Stimulated activated CD4-positive, alpha-beta T cell treated with anti-CD3 and anti-CD28 coated beads, Interleukin-15, amount 100 ng/mL, for 1 hour (primary cell): ENCODE measurements at places on chromosomes 12 and 14.
A peak's percentile ranks its signal among the peaks of the same experiment; 100 is the strongest.

GRCh38 chr12:81957631-81958030 is 198.5 kb upstream of the PPFIA2 start:
- no peak for DNase-seq

GRCh38 chr12:4908684-4909409 is 858 bp upstream of the KCNA1 start:
- DNase-seq: no peak

DNA sequence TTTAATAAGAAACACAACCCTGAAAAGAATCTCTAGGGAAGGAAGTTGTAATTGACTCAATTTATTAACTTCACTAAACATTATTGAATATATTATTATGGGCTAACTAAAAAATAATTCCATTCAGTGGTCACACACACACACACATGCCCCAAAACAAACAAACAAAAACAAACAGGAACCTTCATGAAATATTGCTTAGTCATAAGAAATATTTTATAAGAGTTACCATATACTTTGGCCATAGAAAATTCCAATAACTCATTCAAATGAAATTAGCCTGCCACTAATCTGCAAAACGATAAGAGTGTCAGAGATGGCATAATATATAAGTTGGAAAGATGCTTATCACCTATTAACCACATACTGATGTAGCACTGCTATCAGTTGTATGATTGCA is 268.4 kb upstream of the AMIGO2 start:
- DNase-seq: no peak

GRCh38 chr12:101829639-101830366 is 956 bp downstream of the GNPTAB start:
- DNase-seq: no peak

GRCh38 chr14:42141328-42141727 is 534.7 kb downstream of the LRFN5 start:
- DNase-seq: no peak

GRCh38 chr14:58414845-58415244 is 12.5 kb downstream of the TIMM9 start:
- DNase-seq: no peak

- DNase-seq: no peak
These were observed 226.9 kb downstream of the MON2 start for GRCh38 chr12:62693376-62694050.

GRCh38 chr14:88137327-88137726 is 132.4 kb downstream of the GPR65 start:
- DNase-seq: no peak

GRCh38 chr12:26197832-26198231 is 2.5 kb downstream of the SSPN start:
- no peak for DNase-seq

DNA sequence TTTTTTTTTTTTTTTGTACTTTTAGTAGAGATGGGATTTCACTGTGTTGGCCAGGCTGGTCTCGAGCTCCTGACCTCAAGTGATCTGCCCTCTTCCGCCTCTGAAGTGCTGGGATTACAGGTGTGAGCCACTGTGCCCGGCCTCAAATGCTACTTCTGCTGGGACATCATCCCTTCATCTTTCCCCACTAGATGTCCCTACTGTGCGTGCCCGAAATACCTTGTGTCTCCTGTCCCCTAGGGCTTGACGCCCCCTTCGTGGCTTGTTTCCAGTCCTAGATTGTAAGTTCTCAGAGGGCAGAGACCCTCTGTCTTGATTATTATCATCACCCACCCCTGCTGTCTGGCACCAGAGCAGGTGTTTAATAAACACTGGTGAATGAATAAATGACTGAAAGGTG is 14.9 kb downstream of the CCDC63 start:
- no peak for DNase-seq

DNA sequence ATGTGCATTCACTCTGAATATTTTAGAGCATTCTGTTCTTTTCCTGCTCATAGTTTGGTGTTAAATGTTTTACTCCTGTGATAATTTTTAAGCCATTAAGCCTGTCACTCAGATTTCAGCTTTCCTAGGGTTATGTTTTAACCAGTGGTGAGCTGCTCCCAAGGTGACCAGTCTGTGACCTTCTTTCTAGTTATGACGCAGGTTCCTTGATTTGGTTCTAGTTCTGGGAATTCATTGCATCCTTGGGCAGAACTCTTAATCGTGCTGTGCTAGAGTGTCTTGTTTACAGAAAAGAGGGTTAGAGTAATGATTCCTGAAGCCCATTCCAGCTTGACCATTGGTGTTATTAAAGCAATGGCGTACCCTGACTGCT is 2.2 kb downstream of the GABARAPL1 start:
- no peak for DNase-seq

DNA sequence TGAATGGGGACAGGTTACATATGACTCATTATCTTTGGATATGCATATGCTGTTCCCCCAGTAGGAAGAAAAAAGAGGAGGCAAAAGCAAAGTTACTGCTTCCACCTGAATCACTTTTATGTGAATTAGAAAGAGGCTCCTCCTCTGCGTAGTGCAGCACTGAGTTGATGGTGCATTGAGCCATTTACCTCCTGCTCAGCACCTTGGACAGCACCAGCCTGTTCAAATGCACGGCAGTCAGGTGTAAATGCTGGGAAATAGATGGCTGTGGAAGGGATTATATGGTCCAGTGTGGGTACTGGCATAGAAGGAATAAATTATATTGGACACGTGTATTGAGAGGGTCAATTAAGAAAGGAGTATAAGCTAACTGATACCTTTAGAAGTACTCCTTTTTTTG is 541.9 kb upstream of the SEL1L start:
- no peak for DNase-seq

- DNase-seq: peak; percentile 70
These were observed 24.5 kb upstream of the PPP1R13B start for GRCh38 chr14:103871596-103872480.

GRCh38 chr12:15001733-15002382 is 29.0 kb downstream of the PDE6H start:
- DNase-seq: no peak

- no peak for DNase-seq
These were observed 20.6 kb downstream of the ST8SIA1 start for GRCh38 chr12:22313963-22314330.

- DNase-seq: no peak
These were observed 219.2 kb upstream of the RGS6 start for GRCh38 chr14:71713016-71713415.

- no peak for DNase-seq
These were observed 2.8 kb upstream of the LTBP2 start for GRCh38 chr14:74614508-74615495.

DNA sequence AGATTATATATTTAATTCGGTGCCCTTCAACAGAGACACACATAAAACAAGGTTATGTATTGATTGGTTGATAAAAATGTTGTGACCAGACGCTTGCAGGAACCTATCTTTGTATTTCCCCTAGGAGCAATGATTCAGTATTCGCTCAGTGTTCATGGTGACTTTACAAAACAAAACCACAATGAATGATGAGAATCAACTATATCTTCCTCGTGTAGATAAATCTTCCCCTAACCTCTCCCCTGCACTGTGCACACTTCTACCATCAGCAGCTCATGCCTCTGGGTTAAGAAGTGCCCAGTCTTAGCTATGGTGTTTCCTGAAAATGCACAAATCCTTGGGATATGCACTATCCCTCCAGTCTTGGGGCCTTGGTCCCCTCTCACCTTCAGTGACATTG is 16.3 kb downstream of the RIN3 start:
- DNase-seq: no peak

DNA sequence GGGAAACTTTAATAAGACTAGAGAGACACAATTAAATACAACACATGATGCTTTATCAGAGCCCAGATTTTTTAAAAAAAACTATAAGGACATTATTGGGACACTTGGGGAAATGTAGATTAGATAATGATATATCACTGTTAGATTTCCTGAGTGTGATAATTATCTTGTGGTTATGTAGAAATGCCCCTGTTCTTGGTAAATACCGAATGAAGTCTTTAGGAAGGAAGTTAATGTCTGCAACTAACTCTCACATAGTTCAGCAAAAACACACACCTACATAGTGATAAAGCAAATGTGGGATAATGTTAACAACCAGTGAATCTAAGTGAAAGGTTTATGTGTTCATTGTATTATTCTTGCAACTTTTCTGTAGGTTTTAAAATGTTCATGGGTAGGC is 14.6 kb upstream of the CACNB3 start:
- no peak for DNase-seq

DNA sequence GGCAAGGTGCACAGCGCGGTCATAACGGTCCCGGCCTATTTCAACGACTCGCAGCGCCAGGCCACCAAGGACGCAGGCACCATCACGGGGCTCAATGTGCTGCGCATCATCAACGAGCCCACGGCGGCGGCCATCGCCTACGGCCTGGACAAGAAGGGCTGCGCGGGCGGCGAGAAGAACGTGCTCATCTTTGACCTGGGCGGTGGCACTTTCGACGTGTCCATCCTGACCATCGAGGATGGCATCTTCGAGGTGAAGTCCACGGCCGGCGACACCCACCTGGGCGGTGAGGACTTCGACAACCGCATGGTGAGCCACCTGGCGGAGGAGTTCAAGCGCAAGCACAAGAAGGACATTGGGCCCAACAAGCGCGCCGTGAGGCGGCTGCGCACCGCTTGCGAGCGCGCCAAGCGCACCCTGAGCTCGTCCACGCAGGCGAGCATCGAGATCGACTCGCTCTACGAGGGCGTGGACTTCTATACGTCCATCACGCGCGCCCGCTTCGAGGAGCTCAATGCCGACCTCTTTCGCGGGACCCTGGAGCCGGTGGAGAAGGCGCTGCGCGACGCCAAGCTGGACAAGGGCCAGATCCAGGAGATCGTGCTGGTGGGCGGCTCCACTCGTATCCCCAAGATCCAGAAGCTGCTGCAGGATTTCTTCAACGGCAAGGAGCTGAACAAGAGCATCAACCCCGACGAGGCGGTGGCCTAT is 875 bp downstream of the HSPA2 start:
- DNase-seq: no peak

GRCh38 chr12:55698241-55698955 is 9.3 kb downstream of the ITGA7 start:
- no peak for DNase-seq

DNA sequence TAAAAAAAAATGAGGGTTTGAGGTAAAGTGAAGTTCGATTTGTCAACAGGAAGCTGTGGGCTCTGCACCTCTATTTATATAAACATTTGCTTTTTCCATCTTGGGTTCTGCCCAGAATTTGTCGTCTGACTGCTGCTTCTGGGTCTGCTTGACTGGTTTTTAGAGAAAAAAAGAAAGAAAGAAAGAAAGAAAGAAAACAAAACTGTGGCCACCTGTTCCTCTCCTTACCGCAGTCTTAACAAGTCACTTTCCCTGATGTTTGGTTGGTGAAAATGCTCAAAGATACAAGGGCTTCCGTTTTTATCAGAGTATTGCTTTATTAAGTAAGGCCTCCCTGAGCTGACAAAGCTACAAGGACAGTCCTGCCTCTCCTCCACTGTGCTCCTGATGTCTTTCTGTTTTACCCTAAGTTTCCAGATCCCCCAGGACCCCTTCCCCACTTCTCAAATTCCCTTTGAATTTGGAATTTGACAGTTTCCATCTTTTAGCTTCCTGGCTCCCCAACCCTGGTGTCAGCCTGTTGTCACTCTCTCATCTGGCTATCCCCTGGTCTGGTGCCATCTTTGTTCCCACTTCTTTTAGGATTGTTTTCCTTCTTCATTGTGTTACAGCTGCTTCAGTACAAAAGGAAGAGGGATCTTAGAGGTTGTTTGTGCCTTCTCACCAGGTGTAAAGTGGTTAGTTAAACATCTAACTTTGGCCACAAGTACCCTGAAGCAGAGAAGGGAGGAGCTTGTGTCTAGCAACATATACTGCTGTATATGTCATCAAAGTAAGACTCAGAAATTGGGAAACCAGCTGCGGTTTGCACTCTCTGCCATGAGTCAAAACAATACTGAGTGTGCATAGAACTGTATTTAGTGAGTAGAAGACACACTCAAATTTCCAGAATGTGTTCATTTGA is 18.0 kb downstream of the MFAP5 start:
- DNase-seq: no peak

GRCh38 chr12:16347391-16348298 is at the start of gene MGST1:
MGST1 (plus strand) TSS chr12:16347645; CDS start chr12:16354253, 6,608 bp downstream.
- DNase-seq: no peak

DNA sequence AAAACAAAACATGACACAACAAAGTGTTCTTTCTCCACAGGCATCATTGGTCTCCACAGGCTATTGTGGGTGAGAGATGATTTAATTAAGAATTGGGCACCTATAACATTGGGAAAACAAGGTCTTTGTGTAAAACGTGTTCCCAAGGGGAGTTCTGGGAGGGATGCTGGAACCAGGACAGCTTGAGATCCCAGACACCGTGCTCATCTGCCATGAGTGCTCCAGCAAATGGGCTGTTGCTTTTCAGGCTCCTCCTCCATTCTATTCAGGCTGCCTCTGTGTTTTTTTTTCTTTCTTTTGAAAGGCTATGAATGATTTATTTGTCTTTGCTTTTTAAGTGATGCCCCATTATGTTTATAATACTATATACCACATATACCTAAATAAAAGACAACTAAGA is 122.4 kb downstream of the DACT1 start:
- DNase-seq: no peak

DNA sequence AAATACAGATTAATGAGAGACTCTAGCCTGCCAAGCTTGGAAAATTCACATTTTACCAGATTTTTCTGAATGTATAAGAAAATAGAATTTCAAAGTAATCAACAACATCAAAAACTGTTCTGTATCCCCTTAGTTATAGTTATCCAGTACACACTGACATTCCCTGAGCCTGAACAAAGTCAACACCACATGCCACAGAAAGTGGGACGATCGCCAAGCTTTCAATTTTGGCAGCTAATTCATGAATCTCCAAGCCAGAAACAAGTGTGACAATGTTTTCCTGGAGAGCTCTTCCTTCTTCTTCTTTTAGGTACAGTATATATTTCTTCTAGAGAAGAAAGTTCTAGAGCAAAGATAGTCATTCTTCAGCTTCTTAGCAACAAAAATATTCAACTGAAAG is 290.2 kb downstream of the PRKD1 start:
- no peak for DNase-seq

- no peak for DNase-seq
These were observed 175.7 kb upstream of the GSC start for GRCh38 chr14:94945615-94946014.

GRCh38 chr14:51978681-51979085 is 10.7 kb upstream of the RTRAF start:
- no peak for DNase-seq

DNA sequence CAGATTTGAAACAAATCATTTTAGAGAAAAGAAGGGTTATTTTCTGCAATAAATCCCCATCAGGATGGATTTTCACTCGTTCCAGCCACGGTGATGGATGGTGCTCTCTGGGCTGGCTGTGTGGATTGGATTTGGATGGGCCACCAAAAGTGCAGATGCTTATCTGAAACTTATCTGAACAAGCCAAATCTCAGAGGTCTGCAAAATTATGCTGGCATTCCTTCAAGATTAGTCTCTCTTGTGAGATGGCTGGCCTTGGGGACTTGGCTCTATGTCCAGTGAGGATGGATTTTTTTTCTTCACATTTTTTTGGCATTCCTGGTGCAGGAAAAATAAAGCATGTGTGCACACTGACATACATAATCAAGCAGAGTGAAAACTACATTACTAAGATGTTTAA is 341.9 kb downstream of the GXYLT1 start:
- no peak for DNase-seq

GRCh38 chr14:99183716-99184115 is 88.3 kb downstream of the BCL11B start:
- DNase-seq: no peak
